ENCODE measurements at places on chromosomes 2 and 18. TPM values are rescaled to one million over a fixed set of nuclear protein-coding genes. Genes with fewer than 3 reads are reported as not detected.

DNA sequence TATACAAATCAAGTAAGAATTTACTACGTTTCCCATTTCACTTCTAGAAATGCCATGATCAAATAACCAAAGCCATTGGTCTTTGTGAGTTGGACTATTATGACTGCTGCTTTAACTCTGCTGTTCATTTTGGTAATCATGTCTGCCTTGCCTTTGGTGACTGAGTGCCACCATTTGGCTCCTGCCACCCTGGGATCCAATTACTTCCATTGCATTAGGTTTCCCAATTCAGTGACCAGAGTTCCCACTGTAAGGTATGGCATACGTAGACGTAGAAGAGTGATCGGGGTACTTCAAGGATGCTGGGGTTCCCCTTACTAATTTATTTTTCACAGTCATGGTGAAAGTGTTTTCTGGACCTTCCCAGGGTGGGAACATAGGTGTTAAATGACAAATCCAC, 90.1 kb downstream of the SPIRE1 start:
- no peak for DNase-seq

- DNase-seq = peak; percentile 75
These were observed 12.9 kb upstream of the TFPI start for GRCh38 chr2:187567126-187567525.

FOXI3 gene
- not detected for total RNA-seq

DNA sequence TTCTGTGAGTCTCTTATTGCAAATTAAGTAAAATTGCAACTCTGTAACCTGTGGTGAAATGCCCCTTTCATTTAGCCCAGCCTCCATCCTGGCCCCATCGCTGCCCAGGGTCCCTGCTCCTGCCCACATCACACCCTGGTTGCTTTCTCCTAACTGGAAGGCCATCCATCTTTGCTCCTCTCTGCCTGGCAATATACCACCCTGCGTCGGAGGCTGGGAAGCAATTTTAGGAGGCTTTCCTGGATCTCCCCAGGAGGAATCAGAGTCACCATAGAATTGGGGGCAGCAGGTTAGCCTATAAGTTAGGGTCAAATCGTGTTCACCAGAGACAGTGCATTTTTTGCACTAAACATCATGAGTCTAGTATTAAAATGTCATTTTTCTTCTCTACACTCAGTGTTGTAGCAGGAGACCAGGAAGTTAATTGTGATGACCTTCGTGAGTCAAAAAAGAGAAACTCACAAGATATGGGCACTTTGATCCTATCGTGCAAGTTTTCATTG, 14.5 kb upstream of the TXNDC2 start:
- no peak for DNase-seq

- no peak for DNase-seq
These were observed 241.6 kb downstream of the PDE11A start for GRCh38 chr2:177830881-177831386.
